ENCODE measurements at places on chromosomes 13 and 19. TPM values are rescaled to one million over a fixed set of nuclear protein-coding genes. Genes with fewer than 3 reads are reported as not detected.

DNA sequence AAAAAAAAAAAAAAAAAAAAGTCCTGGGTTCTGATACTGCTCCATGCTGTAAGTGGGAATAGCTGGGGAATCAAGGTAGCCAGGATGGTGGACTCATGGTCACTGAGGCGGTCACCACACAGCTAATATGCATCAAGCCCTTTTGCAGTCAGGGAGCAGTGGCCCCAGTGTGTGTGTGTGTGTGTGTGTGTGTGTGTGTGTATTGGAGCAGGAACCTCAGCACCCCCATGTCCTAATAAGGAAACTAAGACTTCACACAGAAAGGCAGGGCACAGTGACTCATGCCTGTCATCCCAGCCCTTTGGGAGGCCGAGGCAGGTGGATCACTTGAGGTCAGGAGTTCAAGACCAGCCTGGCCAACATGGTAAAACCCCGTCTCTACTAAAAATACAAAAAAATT lies 12.0 kb downstream of the B3GNT3 start:
- no peak for DNase-seq

DNA sequence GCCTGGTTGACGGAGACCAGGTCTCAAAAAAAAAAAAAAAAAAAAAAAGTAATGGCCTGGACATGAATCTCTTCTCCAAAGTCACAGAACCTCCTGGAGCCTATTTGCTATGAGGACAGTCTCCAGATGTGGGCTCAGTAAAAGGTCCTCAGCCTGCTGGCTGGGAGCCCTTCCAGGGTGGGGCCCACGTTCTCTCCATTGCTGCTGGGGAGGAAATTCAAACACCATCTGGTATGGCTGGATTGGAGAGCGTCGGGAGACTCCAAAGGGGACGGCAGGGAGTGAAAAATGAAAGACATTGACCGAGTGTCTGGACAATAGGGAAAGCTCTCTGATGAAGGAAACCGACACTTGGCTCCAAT lies 1.3 kb upstream of the PBX4 start:
- no peak for DNase-seq

DNA sequence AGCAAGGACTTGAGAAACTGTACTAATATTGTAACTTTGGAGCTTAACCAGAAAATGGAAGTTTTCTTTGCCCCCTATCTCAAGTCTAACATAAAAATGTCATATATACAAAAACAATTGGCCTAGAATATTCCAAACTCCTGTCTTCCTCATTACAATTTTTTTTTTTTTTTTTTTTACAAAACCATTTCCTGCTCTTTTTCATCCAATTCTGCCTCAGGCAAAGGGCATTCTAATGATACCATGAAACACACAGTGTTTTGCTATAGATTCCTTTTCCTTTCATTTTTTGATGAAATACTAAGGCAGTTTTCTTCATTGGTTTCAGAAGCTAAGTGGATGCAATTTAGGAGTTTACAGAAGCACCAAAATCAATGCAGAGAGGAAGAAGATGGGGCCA lies 119.7 kb downstream of the LHFPL6 start:
- no peak for DNase-seq

GRCh38 chr13:22173610-22174009 lies 502.7 kb downstream of the FGF9 start:
- no peak for DNase-seq

DNA sequence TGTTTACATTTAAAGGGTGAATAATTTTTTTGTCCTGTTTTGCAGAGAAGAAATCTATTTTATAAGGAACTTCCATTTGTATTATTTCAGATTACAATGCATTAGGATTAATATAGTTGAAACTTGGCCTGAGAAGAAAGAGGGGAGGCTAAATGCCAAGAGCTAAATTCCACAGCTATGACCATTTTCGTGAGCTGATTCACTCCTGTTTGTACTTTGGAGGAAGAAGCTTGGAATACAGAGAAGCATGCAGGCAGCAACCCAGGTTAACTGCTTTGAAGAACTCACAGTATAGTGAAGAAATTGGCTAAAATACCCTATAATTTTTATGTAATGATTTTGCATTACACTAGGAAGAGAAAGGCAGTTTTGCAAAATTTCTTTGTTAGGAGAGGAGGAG lies 309.4 kb upstream of the KLF12 start:
- DNase-seq, result no peak

- no peak for DNase-seq
Observed at GRCh38 chr13:109749365-109749764, 37.0 kb downstream of the IRS2 start.

- peak; percentile 70 for DNase-seq
Observed at GRCh38 chr13:29925457-29926097, 75.2 kb upstream of the UBL3 start.

GRCh38 chr13:20882206-20882605 lies 20.3 kb downstream of the XPO4 start:
- DNase-seq, result no peak

- no peak for DNase-seq
Observed at GRCh38 chr13:88248393-88248792, 577.2 kb downstream of the SLITRK5 start.

- DNase-seq, result no peak
Observed at GRCh38 chr13:108987517-108987916, 358.1 kb downstream of the MYO16 start.

GRCh38 chr13:28147495-28147894 lies 9.2 kb downstream of the PAN3 start:
- no peak for DNase-seq

GRCh38 chr13:30796132-30796572 lies 60.8 kb downstream of the ALOX5AP start:
- no peak for DNase-seq

- no peak for DNase-seq
Observed at GRCh38 chr13:105428811-105429210, 1106.7 kb downstream of the EFNB2 start.

- DNase-seq, result peak; percentile 41
Observed at GRCh38 chr19:3097442-3097871, 3.3 kb downstream of the GNA11 start.

DNA sequence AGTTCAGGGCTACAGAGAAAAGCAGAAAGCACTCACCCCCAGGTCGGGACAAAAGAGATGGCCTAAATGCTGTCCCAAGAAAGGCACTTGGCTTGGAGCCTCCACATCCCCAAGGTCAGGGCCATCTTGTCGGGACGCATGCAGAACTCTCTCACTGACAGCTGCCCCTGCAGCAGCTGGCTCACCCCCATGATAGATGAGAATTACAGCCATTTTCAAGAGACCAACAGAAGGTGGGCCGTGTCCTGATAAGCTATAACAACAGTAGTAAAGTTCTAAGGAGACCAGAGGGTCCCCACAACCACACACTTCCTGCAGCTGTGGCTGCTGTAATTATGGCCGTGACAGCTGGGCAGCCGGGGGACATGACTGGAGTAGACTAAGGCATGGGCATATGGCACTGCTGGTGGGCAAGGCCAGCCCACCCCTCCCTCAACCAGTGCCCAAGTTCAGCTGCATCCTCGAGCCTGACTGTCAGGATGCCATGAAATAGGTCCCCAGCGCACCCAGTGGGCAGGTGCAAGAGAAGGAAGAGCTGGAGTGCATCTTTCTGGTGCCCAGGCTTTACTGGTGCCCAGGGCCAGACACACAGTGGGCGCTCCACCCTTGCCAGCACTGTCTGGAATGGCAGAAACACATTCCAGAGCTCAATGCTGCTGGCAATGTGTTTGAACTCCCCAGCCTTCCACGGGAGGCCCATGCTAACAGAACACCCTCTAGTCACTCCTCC lies 436.7 kb upstream of the ZNF507 start:
- DNase-seq, result no peak

DNA sequence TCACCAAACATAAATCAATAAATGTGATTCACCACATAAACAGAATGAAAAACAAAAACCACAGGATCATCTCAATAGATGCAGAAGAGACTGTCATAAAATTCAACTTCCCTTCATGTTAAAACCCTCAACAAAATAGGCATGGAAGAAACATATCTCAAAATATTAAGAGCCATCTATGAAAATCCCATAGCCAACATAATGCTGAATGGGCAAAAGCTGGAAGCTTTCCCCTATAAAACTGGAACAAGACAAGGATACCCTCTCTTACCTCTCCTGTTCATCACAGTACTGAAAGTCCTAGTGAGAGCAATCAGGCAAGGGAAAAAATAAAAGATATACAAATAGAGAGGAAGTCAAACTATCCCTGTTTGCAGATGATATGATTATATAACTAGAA lies 806.1 kb upstream of the MIR17HG start:
- no peak for DNase-seq

- no peak for DNase-seq
Observed at GRCh38 chr13:55090612-55091011, 2050.1 kb upstream of the PRR20A start.

DNA sequence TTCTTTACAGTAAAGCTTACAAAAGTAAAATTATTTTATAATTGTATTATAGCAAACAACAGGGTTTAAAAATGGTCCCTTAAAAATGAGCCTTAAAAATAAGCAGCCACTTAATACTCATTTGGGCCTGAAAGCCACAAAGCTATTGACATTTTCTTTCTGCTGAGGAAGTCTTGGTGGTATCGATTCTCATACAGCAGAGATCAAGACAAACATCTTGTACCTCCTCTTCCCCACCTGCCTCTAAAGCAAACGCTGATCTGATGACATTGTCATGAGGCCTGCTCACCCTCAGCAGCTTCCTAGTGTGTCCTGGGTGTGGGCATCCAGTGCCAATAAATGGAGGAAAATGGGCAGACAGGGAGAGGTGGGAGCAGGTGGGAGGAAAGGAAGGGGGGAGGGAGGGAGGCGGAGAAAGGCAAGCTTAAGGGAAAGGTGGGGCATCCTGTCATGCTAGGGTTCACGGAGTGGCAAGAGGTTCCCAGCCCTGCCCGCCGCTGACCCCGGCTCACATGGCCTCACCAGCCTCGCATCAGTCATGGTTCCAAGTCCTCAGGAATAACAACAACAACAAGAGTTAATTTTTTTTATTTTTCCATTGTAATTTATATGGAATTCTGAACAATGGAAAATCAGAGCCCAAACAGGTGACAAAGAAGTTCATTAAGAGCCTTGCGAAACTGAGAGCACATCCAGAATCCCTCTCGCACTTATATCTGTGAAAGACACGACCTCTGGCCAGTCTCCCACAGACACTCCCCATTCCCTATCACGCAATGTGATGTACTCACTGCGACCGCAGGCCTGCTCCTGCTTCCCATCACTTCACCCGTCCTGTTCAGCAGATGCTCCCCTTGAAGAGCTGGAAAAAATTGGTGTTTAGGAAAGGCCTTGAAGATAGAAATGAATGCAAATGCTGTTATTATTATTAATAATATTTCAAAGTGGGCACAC lies 15.1 kb upstream of the ATP11A start:
- no peak for DNase-seq

- DNase-seq, result no peak
Observed at GRCh38 chr19:29700498-29700897, 14.6 kb downstream of the C19orf12 start.

DNA sequence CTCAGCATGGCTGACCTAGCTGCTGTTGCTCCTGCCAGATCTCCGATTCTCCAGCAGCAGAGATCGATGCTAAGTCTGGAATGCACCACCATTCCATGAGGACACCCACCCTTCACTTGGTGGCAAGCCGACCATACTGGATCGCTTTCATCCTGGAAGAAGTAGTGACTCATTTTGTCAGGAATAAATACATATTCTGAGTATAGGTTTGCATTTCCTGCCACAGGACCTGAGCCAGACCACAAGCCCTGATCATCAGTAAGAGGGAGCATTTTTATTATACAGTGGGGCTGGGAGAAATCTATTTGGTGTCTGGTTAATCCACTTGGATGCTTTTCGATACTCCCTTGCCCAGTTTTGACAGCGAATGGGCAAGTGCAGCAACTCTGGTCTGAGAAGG lies 10.9 kb upstream of the KCTD15 start:
- no peak for DNase-seq

- no peak for DNase-seq
Observed at GRCh38 chr13:89966524-89966923, 1381.0 kb upstream of the MIR17HG start.

GRCh38 chr13:42007844-42008243 lies 40.6 kb upstream of the DGKH start:
- no peak for DNase-seq

GRCh38 chr13:48532256-48532505 lies 699 bp downstream of the RCBTB2 start:
- DNase-seq, result no peak

GRCh38 chr19:48953141-48953540 lies 1.5 kb upstream of the BAX start:
- no peak for DNase-seq

- no peak for DNase-seq
Observed at GRCh38 chr19:35715981-35716800, 1.6 kb upstream of the KMT2B start.

DNA sequence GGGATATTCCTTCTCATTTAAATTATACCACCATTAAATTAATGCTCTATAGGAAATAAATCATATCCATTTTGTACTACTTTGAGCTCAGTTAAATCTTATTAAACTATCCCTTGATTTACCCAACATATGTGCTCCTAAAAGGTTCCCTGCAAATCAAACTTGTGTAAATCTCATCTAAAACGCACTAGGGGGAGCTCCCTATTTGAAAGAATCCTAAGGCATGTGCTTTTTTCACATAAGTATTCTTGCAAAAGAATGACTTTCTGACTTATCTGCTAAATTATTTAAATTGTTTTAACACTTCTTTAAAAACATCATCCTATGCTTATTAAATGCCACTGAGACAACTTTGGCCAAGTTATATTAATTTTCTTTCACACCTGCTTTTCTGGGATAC lies 7.9 kb downstream of the INTS6 start:
- DNase-seq, result no peak

DNA sequence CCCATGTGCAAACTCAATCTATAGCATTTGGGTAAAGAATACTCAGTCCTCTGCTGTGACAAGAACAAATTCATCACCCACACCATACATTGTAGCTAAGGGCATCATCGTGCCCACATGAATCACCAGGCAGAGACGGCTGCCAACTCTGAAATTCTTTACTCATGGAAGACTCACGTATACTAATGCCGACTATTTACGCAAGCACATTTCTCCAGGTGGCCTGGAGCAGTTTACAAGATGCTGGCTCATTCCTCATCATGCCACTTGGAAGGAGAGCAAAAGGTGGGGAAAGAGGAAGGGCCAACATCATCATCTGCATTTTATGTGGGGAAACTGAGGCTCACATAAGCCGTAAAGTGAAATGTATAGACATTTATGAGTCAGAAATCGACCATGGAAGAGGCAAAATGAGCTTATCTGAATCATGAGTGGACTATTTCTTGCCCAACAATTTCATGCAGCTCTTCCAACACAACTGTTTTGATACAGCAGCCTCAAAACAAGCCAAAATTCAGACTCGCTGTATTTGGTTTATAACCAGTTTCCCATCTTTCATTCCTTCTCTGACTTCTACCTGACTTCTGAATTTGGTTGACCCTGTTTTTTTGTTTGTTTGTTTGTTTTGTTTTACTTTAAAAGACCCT lies 213.9 kb upstream of the SERP2 start:
- no peak for DNase-seq

Gene ZNF85
- total RNA-seq, result 5.5 TPM

Gene C19orf85
- total RNA-seq, result not detected

Gene ADAMTSL5
- total RNA-seq, result 2.7 TPM

Gene KEAP1
- 90.1 TPM for total RNA-seq

Gene MISP
- total RNA-seq, result 501 TPM

Gene CEACAM1
- 315 TPM for total RNA-seq

All from transverse colon (tissue), 4 donors.